ENCODE measurements at places on chromosomes 2 and 18. TPM values are rescaled to one million over a fixed set of nuclear protein-coding genes. Genes with fewer than 3 reads are reported as not detected.

Gene MAP3K19
- total RNA-seq: not detected

Gene LINC00305
- not detected for total RNA-seq

Gene C2orf80
- not detected for total RNA-seq

Gene TTR
- not detected for total RNA-seq

Gene TUBA3E
- not detected for total RNA-seq

Gene PSD4
- 0.17 TPM for total RNA-seq

Gene IL36B
- not detected for total RNA-seq

Gene BUB1
- total RNA-seq: 5.8 TPM

All from bronchial smooth muscle cell (primary cell).